ENCODE measurements at places on chromosomes 1 and 21.

GRCh38 chr1:160672789-160673695 is 26.2 kb upstream of the SLAMF1 start:
- DNase-seq = no peak

DNA sequence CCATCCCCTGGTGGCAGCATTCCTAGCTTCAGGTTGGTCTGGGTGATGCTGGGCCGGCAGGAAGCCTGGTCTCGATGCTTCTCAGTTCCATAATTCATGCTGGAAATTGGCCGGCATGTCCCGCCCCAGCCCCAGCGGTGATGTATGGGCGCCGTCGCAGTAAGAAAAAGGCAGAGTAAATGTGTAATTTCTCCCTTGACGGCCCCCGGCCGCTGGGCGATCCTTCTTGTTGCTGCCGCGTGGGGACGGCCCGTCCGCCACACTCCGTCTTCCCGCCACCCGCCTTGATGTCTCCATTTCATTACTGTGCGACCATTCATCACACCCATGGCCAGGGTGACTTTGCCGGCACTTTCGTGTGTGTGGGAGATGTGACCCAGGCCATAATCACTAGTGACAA is 8.5 kb downstream of the DMAP1 start:
- DNase-seq = no peak

DNA sequence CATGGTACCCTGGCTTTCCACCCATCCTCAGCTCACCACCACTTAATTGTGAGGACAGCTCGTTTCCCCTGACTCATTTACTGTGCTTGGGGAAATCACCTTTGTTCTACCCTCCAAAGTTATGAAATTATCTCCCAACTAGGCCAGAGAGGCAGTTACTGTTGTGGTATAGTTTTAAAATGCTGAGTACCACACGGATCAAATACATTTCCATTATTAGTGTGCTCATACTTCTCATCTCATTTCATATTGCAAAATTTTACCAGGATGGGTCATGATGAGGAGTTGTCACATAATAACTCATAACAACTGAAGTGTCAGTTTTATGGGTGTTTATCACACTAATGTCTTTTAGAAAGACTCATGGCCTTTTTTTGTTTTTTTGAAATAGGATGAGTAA is 9.2 kb upstream of the OR2B11 start:
- DNase-seq = no peak

GRCh38 chr1:2854151-2854550 is 52.7 kb upstream of the TTC34 start:
- no peak for DNase-seq

DNA sequence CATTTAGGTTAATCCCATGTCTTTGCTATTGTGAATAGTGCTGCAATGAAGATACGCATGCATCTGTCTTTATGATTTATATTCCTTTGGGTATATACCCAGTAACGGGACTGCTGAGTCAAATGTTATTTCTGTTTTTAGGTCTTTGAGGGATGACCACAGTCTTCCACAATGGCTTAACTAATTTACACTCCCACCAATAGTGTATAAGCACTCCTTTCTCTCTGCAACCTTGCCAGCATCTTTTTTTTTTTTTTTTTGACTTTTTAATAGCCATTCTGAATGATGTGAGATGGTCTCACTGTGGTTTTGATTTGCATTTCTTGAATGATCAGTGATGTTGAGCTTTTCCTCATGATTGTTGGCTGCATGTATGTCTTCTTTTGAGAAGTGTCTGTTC is 33.5 kb downstream of the ASH1L start:
- DNase-seq = no peak

GRCh38 chr21:42748620-42749176 is 95.3 kb downstream of the PDE9A start:
- DNase-seq = no peak

GRCh38 chr1:156528231-156528630 is 27.7 kb upstream of the MEF2D start:
- no peak for DNase-seq

GRCh38 chr1:72649991-72650390 is 367.7 kb upstream of the NEGR1 start:
- DNase-seq = no peak

DNA sequence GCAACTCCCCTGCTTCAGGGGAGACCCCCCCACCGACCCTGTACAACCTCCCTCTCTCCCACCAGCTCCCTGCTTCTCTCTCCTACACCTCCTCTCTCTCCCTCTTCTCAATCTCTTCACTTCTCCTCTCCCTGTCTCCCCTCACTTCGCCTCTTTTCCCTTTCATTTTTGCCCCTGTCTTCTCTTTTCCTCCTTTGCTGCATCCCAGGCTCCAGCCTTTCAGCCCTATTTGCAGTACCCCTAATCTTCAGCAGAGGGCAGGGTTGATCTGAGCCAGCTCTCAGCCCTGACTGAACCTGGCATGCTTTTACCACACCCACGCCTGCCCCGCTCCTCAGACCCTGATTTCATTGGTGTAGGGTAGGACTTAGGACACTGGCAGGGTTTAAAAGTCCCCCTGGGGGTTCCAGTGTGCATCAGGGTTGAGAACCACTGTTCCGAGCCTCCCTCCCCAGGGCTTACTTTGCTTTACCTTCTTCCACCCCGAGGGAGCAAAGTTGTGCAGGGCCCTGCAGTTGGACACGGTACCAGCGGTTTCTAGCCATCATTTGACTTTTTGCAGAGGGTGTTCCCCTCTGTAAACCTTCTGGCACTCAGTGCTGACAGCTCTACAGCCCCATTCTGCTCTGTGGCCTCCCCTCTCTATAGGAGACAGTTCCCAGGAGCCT is 67.3 kb upstream of the CNTN2 start:
- no peak for DNase-seq

DNA sequence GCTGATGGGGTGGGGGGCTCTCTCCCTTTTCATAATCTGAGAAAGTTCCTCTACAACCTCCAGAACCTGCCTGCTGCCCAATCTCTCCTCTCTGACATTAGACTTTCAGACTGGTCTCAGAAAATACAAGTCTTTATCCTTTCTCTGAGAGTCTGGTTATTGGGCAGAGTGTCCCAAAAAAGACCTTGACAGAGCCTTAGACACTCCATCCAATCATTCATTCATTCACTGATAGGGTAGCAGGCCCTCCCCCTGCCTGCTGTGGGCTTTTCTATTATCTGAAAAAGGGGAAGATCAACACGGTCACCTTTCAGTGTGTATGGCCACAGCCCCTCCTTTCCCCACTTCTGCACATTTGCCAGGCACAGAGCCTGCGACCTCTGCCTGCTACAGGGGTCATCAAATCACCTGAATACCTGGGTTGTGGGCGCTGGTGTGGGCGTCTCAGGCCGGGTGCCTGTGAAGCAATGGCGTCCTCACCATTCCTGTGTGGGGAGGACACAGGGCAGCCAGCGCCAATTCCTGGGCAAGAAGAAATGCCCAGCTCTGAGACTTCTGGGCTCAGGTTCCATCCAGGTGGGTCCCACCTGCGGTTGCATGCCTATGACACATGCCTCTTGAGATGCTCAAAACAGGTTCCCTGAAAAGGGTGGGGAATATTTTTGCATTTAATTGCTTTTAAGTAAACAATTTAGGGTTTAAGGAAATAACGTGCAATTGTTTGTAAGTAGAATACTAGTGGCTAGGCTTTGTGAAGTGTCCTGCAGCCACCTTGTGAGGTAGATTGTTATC is 52.8 kb downstream of the ELK4 start:
- DNase-seq = no peak

DNA sequence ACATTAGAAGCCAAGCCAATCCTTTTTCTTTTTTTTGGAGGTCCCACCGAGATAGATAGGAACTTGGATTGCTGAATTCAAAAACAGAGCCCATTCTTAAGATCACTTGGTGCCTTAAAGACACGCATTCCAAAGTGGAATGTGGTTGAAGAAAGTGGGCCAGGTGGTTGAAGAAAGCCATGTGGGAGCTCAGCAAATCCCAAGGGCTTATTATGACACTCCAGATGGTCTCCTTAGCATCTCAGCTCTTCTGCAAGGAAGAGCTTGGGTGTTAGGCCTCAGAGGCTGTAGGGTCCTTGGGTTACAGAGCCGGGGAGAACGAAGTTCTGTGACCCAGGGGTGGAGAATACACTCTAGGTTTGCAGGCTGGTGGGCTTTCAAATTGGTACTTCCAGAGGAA is 13.5 kb downstream of the TOR3A start:
- DNase-seq = no peak

DNA sequence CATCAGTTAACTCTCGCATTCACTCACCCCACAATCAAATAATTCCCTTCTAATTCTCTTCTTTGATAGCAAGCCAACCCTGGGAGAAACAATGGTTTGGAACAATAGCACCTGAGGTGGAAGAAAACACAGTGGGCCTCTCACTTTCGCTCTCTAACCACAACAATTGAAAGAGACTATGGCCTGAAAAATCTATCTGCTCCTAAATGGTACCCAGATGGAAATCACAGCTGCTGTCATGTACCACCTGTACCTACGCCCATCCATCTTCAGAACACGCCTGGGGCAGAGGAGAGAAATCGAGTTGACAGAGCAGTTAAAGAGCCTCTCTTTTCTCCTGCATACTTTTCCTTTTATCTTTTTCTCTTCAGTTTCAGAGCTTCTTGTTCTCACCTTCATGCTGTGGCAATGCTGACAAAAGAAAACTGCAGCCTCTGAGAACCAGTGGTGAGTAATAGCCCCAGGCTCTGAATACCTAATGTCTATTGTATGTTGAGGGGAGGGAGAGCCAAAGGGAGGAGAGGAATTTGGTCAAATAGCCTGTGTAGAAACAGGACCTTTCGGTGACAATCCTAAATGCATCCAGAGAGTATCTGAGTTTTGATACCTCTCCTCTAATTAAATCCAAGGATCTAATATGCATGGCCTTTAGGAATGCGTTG is 57.7 kb downstream of the ZC3H11B start:
- DNase-seq = no peak

DNA sequence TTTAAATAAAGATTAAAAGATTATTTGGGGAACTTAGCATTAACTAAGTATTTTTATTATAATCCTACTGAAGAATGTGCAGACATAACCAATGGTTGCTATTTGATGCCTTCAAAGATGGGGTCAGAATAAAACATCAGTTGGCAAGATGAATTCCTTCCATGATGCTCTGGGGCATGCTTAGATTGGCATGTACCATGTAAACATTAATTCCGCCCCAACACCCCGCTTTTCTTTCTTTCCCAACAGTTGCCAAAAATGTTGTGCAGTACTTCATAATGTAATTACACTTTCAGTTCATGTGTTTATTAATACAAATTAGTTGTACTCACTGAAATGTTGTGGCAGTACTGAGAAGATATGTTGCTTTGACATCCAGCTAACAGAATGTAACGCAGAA is 82.6 kb downstream of the SPAG17 start:
- DNase-seq = no peak

DNA sequence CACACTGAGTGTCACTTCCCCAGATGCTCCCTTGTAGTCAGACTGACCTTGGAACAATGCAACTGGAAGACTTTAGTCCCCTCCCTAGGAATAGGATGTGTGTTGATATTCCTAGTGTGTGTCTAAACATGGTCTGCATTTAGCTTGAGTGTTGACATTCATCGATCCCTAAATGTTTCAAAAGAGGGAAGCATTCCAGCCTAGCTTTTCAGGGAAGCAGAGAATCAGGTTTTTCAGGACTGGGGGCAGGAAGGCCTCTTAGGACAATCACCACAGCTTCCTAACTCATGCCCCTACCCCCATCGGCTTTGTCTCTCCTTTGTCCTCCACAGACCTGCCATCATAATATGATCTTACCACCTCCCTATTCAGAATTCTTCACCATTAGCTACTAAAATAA is 43.4 kb downstream of the NMNAT2 start:
- DNase-seq = no peak

GRCh38 chr1:230270559-230271281 is 155.4 kb downstream of the PGBD5 start:
- DNase-seq = no peak

DNA sequence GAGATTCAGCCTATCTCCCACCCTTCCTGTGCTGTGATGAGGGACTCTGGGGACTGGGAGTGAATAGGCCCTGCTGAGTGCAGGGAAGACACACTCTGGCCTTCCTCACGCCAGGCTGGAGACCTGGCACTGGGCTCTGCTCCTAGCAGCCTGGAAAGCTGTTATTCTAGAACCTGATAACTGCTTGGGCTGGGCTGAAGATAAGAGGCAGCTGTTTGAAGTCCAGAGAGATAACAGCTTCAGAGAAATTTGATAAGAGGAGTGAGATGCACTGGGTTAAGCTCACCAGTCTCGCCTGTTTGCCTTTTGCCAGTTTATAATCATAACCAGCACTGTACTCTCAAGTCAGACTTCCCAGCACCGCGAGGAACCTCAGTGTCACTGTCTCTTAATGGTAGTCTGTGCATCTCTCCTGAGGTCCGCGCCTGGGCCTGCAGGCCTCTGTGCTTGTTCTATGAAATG is 46.6 kb upstream of the GPR37L1 start:
- DNase-seq = no peak

- no peak for DNase-seq
Measured at GRCh38 chr1:194298007-194298598, 1111.7 kb upstream of the B3GALT2 start.
